ENCODE measurements at places on chromosomes 1 and 21.

DNA sequence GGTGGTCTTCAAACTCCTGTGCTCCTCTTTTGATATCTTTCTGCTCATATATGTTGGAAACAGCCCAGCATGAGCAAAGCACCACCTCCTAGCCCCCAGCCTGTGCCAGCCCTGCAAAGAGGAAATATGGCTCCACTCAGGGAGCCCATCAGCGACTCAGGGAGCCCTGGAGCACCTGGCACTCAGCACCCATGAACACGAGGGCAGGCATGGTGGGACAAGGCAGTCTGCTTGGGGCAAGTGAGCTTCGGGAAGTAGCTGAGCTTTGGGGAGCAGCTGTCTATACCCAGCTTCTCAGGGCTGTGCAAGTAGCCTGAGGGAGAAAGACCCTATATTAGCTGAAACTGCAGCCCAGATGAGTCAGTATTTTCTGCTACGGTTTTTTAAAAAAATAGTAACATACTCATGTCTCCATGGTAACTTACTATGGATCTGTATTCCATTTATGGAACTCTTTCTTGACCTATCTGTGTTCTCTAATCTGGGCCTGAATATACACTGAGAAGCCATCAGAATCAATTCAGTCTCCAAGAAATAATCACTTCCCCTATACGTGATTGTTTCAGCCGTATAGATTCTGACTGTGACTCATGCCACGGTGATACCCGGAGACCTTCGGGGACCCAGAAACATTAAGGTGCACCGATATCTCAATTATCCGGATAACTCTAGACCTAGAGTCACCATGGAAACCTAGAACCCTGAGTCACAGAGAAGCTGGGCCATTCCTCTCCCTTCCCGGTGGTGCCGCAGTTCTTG, 1.5 kb upstream of the ETS2 start:
- DNase-seq, result no peak

DNA sequence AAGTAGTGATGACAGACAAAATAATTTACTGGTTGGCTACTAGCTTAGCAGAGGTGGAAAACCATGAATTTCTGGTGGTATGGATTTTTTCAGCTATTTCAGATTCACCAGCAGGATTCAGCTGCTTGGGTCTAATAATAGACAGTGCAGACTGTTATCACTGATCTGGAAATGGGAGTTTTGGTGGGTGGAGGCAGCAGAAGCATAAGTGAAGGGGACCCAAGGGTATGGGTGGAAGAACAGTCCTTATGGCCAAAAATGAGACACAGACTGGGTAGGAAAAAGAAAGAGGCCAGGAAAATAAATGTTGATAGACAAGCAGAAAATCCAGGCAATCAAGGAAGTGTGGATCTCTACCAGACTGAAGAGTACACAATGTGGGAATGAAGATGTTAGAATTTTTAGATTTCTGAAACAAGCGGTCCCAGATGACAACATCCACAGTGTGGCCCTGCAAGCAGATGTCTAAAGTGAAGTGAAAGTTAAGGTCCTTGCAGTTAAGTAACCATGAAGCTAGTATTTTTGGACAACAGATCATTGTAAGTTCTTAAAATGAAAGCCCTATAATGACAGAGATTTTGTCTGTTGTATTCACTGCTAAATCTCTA, 24.7 kb downstream of the LYST start:
- no peak for DNase-seq

GRCh38 chr1:24161270-24161669, 18.3 kb upstream of the IL22RA1 start:
- no peak for DNase-seq

DNA sequence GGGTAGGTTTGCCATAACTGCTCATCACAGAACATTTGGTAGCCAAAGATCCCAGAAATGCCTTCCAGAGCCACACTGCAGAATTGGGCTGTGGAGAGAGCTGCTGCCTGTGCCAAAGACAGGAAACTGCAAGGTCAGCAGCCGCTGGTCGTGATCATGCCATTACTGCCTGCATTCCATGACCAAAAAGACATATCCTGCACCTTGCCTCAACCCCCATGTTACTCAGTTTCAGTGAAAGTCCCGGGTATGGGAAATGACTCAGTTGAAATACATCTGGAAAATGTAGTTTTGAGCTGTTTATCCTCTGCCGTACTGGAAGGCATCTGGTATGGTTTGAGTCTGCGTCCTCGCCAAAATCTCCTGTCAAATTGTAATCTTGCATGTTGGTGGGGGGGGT, 161.7 kb downstream of the FCRL5 start:
- DNase-seq, result no peak

- no peak for DNase-seq
Measured at GRCh38 chr1:1487701-1488100, 16.1 kb downstream of the ATAD3B start.

DNA sequence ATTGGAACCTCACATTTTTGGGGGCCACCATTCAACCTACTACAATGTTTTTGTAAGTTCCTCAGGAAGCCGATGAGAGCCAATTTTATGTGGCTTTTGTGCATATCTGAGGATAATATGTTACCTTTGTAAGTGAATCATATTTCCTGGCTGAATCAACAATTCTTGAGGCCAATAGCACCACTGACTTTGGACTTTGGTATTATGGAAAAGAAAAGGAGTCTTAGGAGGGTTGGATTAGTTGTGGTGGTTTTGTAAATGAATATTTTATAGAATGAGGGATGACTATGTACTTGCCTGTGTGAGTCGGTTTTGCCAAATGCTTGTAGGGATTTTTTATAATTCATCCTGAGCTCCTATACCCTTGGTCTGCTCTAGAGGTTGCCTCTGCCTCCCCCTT, 181.5 kb upstream of the HMGB4 start:
- no peak for DNase-seq

DNA sequence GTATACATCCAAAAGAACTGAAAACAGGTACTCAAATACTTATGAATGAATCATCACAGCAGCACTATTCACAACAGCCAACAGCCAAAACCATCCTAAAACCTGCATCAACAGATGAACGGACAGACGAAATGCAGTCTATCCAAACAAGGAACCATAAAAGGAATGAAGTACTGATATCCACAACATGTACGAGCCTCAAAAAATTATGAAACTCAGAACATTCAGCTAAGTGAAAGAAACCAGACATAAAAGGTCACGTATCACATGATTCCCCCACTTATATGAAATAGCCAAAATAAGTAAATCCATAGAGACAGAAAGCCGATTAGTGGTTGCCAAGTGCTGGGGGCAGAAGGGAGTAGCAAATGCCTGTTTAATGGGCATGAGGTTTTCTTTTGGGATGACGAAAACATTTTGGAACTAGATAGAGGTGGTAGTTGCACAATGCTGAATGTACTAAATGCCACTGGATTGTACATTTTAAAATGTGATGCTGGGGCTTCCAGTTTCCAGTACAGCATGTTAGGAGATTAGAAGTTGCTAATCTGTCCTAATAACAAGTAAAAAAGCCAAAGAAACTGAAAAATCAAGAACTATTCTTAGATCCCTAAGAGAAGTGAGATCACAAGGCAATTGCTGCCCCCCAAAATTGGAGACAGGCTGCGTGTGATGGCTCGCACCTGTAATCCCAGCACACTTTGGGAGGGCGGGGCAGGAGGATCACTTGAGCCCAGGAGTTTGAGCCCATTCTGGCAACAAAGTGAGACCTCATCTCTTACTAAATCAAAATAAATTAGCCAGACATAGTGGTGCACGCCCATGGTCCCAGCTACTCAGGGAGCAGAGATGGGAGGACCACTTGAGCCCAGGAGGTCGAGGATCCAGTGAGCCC, 25.3 kb downstream of the CLSTN1 start:
- no peak for DNase-seq

DNA sequence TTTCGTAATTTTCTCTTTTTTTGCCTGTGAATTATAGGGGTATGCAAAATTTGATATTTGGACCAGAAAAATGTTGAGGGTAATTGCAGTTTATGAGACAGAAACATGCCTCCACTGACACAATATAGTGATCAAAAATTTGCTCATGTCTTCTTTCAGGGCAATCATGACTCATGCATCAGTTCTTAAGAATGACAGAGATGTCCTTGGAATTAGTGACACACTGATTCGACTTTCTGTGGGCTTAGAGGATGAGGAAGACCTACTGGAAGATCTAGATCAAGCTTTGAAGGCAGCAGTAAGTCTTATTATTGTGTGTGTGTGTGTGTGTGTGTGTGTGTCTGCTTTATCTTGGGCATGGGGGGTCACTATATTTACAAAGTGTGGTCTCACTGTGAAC, 27.5 kb downstream of the CTH start:
- DNase-seq, result no peak

DNA sequence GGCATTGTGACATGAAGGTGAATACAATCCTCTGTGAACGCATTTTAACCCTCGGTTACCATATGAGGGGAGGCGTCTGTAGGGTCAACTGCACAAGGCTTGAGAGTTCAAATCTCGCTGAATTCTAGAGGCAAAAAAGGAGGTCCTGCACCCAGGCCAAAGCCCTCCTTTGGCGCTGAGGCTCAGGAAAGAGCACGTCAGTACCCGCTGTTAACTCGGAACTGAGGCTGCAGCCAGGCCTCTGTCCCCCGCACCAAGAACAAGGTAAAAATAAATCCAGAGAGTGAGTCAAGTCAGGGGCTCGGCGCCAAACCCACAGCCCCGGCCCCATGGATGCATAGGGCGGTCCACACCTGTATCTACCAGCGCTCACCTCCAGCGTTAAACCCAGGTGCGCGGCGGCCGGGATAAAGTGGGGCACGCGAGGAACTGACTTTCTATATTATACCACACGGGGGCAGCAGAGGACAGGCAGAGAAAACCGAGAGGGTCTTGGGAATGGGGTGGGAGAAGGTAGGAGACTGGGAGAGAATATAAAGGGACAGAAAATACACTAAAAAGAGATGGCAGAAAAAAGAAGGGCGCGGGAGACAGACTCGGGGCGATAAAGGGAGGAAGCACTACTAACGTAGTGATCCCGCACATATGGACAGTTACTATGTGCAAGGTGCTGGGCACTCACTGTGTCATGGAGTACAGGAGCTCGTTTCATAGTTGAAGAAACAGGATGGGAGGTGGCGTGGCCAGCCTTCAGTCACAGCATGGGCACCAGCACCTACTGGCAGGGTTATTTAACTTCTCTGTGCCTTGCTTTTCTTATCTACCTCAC, 54.9 kb downstream of the DMRTA2 start:
- DNase-seq, result no peak

- DNase-seq, result no peak
Measured at GRCh38 chr1:41492341-41492848, 7.9 kb upstream of the EDN2 start.

DNA sequence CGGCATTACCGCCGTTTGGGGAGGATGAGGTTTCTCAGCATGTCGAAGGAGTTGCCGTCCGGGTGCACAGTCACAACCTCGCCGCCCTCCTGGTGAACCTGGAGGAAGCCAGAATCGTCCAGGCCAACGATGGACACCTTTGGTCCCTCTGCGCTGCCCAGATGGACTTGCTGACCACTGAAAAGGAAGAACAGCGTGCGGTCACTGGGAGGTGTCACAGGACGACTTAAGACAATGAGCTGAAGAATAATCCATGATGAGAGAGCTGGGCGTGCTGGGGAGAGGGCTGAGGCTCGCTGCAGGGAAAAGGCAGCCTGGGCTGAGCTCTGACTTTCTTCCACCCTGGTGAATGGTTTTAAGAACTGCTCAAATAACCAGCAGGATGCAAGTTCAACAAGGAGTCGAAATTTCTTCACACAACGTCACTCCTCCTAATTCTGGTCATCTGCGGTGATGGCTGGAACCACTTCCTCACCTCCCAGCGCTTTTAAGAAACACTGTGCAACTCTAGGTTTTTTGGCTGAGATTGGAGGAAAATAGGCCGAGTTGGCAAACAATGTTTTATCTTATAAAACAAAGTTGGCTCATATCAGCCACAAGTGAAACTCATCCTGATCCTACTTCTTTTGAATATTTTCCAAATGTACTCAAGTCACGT, 55.5 kb downstream of the SIM2 start:
- no peak for DNase-seq

DNA sequence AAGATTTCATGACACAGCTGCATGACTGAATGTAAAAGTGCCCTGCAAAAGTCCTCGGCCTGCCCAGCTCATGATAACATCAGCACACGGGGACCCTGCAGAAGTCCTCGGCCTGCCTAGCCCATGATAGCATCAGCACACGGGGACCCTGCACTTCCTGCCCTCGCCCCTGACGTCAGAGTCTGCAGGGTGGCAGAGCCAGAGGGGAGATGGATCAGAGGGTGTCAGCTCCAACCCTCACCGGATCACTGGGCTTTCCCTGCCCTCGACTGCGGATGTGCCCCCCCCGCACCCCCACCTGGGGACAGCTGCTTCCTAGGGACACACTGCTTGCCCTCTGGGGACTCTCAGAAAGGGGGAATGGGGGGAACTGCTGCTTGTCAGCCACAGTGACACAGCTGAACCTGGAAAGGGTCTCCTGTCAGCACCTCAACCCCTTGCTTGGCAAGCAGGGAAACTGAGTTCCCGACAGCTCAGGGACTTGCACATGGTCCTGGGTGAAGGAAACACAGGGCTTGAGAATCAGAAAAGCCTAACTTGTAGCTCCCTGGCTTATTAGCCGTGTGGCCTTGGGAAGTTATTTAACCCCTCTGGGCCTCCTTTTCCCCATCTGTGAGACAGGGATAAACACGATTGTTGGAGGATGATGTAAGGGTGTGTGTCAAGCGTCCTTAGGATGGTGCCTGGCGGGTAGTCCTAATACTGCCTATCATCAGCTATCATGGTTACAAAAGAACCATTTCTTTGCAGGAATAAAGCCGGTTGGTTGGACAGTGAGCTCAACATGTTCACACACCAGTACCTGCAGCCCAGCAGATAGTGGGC, 8.3 kb upstream of the MIIP start:
- no peak for DNase-seq

DNA sequence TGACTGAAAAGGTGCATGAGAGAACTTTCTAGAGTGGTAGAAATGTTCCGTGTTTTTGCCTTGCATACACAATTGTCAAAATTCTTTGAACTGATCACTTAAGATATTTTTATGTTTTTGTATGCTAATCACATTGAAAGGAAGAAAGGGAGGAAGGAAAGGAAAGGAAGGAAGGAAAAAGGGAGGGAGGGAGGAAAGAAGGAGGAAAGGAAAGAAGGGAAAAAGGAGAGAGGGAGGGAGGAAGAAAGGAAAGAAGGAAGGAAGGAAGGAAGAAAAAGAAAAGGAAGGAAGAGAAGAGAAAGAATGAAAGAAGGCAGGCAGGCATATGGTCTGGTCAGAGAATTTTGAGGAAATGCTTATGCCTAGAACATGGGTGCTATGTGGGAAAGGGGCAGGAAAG, 68.4 kb upstream of the PGBD5 start:
- DNase-seq, result no peak

GRCh38 chr1:91827087-91827458, 58.9 kb downstream of the TGFBR3 start:
- DNase-seq, result peak; percentile 78

DNA sequence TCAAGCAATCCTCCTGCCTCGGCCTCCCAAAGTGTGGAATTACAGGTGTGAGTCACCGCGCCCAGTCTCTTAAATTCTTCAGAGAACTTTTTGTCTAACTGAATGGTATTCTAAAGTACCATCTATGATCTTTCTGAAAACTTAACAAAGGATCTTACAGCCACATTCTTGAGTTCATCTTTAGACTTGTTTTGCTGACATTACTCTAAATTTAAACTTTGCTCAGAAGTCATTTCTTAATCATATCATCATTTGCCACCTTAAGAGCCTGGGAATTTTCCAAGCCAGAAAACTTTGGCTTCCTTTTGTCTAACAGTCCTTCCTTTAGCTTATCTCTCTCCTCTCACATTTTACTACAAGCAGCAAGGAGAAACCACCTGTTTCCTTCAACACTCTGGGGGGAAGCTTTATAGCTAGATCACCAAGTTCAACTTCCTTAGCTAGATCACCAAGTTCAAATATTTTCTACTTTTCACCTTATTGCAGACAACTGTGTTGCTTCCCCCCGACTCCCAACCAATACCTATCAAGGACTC, 5.4 kb upstream of the ZBTB8A start:
- no peak for DNase-seq

GRCh38 chr1:1677718-1678580, 14.6 kb downstream of the SLC35E2B start:
- DNase-seq, result no peak
